ENCODE measurements at places on chromosomes 13 and 19.

DNA sequence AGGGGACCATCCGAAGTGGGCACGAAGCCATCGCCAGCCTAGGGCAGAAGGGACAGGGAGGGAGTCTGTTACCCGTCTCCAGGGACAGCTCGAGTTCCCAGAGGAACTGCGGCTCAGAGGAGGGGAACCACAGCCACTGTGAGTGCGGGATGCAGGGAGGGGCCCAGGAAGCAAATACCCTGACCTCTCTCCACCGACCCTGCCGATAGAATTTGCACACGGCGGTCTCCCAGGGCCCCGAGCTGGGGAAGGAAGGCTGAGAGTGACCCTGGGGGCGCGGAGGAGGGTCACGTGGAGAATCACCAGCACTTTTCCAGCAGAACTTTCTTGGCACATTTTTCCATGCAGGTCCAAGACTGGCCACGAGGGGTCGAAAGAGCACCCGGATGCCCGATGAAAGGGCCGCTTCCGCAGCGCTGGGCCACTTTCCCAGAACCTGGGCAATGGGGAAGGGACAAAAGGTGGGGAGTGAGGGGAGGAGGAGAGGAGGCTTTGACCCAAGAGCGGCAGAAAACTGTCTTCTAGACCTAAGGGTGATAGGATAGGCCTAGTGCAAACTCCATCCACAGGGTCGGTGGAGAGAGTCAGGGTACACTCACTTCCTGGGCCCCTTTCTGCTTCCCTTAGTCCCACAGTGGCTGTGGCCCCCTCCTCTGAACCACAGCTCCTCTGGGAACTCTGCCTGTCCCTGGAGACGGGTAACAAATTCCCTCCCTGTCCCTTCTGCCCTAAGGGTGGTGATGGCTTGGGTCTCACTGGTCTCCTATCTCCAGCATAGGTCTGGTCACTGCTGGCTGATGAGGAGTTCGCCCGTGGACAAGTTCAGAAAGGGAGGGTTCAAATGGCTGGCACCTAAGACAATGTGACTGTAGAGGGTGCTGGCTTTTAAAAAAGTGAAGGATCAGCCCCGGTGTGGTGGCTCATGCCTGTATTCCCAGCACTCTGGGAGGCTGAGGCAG lies 5.3 kb upstream of the GPR4 start:
- peak; percentile 76 for DNase-seq

- no peak for DNase-seq
These were observed 4.6 kb downstream of the CADM4 start for GRCh38 chr19:43634872-43635560.

DNA sequence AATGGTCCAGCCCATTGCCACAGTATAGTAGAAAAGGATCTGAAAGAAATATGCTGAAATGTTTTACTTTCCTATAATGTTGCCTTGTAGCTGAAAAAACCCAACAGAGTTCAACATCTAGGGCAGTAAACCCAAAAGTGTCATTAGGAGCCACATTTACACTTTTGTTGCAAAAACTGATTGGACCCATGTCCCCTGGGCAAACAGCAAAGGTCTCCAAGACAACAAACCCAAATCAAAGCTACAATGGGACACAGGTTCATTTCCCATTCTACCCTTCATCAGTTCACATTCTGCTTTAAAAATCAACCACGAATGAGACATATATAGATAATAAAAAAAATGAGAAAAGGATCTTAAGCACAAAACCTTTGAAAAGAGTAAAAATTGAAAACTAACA lies 744.8 kb downstream of the PCDH17 start:
- no peak for DNase-seq

- DNase-seq: no peak
These were observed 13.4 kb downstream of the PPP6R1 start for GRCh38 chr19:55245236-55245904.

DNA sequence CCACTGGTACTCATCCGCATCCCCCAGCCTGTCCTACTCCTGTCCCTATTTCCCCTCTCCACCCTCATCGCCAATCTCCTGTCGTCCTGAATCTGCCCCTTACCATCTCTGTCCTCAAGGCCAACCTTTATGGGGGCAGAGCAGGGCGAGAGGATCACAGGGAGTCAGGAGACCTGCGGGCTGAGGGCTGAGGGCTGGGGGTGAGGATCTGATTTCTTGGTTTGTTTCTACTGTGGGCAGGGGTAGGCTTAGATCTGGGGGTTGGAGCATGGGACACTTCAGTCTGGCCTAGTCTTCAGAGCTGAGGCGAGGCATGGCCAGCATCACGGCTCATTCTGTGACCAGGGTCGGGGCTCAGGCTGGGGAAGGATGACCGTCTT lies 16.5 kb upstream of the ERCC1 start:
- no peak for DNase-seq

GRCh38 chr19:2798158-2798685 lies 12.9 kb downstream of the THOP1 start:
- no peak for DNase-seq

- no peak for DNase-seq
These were observed 101.3 kb downstream of the AKAP11 start for GRCh38 chr13:42373048-42373812.

- peak; percentile 73 for DNase-seq
These were observed 1.4 kb upstream of the TSHZ3 start for GRCh38 chr19:31350693-31351055.

GRCh38 chr13:76289558-76289957 lies 596.6 kb downstream of the KCTD12 start:
- no peak for DNase-seq

DNA sequence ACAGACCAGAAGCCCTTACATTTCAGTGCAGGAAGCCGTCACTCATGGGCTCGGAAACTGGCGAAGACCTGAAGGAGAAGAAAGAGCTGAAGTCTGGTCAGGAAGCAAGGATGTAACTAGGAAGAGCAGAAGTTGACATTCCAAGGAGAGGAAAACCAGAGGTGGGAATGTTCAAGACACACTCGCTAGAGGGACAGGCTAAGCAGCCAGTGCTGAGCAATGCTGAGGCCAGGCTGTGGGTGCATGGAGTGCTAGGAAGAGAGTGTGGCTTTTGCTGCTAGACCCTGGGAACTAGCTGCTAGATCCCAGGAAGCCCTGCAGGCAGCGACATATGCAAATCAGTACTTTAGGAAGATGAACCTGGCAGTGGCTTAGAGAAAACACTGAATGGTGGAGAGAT lies 12.1 kb upstream of the URAD start:
- no peak for DNase-seq

DNA sequence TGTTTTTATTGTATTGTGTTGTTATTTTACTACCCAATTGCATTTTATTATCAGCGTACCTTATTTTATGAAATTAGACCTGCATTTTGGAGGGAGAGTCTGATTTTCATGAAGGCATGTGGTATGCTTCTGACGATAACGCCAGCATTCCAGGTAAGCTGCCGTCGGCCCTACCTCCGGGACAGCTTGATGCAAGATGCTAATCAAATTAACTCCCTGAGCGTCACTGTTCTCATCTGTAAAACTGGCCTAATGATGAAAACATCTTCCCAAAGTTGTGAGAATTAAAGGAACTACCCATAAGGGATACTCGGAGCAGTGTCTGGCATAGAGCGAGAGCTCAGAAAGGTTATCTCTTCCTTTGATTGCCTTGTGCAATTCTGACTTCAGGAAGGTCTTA lies 12.9 kb upstream of the LAIR2 start:
- DNase-seq: no peak

GRCh38 chr19:52734331-52734892 lies 432 bp downstream of the ZNF611 start:
- DNase-seq: peak; percentile 34

DNA sequence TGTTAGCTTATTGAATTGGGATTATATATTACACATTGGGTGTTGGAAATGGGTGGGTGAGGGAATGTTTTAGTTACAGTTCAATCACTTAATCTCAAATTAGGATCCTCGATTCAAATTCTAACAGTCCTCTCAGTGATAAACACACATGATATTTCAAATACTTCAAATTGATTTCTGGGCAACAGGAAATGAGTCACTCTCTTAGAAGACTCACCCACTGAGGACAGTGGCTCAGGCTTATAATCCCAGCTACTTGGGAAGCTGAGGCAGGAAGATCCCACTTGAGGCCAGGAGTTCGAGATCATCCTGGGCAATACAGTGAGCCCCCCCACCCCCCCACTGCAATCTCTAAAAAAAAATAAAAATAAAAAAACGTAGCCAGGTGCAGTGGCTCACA lies 435.3 kb downstream of the KLF12 start:
- DNase-seq: no peak

GRCh38 chr19:14516048-14516534 lies 2.1 kb downstream of the DNAJB1 start:
- no peak for DNase-seq

GRCh38 chr19:18850471-18851375 lies 19.0 kb downstream of the UPF1 start:
- no peak for DNase-seq

- no peak for DNase-seq
These were observed 13.4 kb downstream of the MEIS3 start for GRCh38 chr19:47405854-47406417.

All from hepatic stellate cell (primary cell).